SW 1271 (cell line): ENCODE measurements at places on chromosomes 4 and X.

- DNase-seq, result no peak
Measured at GRCh38 chrX:148310426-148311165, 189.8 kb upstream of the AFF2 start.

- no peak for DNase-seq
Measured at GRCh38 chrX:52118262-52118661, 49.3 kb upstream of the MAGED4B start.

DNA sequence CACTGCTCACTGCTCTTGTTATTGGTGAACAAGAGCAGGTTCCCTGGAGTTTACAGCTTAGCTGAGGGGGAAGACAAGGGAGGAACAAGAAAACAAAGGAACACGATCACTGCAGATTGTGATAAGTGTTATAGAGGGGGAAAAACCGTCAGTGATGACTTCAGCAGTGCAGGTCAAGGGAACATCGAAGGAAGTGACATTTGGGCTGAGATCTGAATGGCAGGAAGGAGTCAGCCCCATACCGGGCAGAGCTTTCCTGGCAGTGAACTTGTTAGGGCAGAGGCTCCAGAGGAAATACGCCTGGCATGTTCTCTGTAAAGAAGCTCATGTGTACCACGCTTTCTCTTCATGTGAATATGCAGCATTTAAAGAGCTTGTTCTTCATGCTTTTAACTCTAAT is 78.1 kb downstream of the LDB2 start:
- no peak for DNase-seq

DNA sequence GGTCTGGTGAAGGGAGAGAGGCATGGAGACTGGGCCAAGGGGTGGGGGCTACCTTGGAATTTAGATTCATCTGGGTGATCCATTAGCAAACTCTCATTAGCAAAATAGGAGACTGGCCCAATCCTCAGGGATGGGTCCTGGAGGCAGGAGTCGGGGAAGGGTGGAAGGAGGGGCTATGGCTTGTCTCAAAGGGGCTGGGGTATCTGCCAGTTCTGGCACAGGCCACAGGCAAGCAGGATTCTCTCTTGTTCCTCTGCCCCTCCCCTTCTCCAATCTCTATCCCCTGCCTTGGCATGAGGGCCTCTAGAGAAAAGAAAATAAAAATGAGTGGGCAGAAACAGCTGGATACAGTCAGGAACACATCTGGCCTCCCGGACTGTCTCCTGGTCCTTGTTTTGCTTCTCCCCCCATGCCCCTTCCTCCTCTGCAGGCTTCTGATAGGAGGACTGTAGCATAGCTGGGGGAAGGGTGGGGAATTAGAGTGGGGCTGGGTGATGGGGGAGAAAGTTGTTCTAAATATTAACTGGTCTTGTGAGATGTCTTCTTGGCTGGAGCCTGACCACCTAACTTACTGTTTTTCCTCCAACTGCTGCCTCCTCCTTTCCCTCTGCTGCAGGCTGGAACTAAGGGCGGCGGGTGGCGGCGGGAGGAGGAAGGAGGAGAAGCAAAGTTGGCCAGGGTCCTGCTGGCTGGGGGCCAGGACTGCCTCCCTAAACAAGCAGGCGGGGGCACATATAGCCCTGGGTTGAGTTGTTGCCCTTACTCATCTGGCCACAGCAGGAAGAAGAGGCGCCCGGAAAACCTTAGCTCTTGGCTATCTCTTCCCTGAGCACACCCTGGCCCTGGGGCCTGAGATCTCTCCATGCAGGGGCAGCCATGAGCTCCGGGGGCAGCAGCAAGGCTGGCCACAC is 53.3 kb upstream of the LAS1L start:
- DNase-seq, result no peak

DNA sequence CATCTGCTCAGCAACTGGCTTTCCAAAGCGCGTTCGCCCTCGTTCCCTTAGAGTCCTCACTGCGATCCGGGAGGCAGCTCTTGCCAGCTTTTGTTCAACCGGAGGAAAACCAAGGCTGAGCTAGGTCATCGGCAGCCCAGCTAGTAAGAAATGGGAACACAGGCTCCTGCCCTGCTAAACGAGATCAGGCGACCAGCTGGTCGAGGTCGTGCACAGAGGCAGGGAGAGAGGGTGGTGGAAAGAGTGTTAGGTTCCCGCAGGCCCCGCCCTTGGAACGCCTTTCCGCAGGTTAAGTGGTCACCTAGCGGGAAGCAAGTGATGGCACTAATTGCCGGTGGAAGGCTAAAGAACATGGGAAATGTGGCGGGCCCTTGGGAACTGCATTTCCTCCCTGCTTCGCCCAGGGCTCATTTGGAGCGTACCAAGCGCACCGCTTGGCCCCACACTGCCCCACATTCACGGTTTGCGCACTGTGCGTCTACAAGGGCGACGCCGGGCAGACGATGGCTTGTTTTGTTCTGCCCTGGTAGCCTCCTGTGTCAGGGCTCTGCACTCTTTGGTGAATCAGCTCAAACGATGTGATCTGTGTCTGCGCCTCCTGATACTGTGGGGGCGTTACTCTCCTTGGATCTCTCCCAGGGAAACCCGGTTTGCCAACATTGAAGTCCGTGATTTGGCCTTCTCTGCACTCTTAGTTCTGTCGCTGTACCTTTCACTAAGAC is 7.2 kb upstream of the PRDM8 start:
- DNase-seq, result no peak

- DNase-seq, result no peak
Measured at GRCh38 chr4:15001248-15001868, 923 bp upstream of the CPEB2 start.

GRCh38 chrX:17405225-17405969 is 30.4 kb downstream of the NHS start:
- peak; percentile 51 for DNase-seq

GRCh38 chr4:9895333-9895705 is 113.9 kb downstream of the DRD5 start:
- no peak for DNase-seq
